Activated CD4-positive, alpha-beta T cell treated with anti-CD3 and anti-CD28 coated beads, Interleukin-2, amount 50 U/mL, for 24 hours (primary cell): ENCODE measurements at places on chromosomes 4 and X.

DNA sequence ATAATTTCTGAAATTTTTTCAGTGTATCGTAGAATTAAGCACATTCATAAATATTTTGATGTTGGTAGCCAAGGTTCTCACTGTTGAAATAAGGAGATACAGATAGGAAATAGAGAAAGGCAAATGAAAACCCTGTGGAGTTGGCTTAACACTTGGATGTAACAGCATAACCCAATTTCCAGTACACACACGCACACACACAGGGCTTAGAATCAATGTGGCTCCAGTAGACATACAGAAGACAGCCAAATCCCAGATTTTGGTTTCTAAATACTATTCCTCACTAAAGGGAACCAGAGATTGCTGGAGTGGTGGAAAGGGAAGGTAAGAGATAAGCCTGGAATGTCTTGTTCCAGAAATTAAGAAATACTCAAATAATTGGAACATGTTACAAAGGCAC lies 54.4 kb downstream of the SMAD1 start:
- no peak for DNase-seq

- DNase-seq = no peak
Observed at GRCh38 chrX:53714580-53715345, 28.2 kb upstream of the HUWE1 start.

GRCh38 chr4:30518211-30518610 lies 202.0 kb upstream of the PCDH7 start:
- no peak for DNase-seq

DNA sequence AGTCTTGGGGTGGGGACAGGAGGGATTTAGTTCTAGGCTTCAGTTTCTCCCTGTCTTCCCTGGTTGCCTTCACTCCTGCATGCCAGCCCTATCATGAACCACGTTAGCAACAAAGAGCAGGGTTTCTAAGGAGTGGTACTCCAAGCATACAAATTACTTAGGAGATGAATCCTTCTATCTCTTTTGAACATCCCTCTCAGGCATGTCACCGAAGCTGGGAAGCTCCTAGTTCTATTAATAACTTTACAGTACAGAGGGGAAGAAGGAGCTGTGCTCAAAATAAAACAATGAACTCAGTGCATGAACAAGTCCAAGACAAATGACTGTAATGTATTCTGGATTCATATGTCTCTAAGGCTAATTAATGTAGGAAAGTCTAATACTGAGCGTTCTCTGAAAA lies 450.6 kb upstream of the RASGEF1B start:
- DNase-seq = no peak

DNA sequence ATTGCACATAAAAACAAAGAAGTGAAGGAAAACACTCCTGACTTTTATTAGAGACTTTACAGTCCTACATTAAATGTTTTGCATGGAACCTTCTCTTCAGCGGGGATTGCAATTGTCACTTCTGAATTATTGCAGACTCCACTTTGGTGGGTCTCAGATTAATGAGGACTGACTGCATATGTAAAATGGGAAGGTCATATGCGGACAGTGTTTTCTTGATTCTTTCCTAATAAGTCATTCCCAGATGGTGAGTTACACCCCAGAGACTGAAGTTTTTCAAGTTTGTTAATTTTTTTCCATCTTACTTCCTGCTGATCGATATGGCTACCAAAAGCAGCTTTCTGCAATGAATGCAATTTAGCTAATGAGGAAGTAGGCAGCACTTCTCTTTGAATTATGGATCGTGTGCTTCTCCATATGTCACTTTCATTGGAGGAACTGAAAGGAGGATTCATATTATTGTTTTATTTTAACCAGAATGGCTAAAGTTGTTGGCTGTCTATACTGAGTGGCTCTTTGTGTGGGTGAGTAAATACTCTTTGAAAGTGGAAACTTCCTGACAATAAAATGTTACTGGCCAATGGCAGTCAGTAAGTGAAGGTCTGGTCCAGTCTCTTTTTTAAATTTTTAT lies 119.3 kb upstream of the CLNK start:
- DNase-seq = no peak

GRCh38 chr4:113636438-113636818 lies 125.1 kb downstream of the CAMK2D start:
- DNase-seq = no peak

DNA sequence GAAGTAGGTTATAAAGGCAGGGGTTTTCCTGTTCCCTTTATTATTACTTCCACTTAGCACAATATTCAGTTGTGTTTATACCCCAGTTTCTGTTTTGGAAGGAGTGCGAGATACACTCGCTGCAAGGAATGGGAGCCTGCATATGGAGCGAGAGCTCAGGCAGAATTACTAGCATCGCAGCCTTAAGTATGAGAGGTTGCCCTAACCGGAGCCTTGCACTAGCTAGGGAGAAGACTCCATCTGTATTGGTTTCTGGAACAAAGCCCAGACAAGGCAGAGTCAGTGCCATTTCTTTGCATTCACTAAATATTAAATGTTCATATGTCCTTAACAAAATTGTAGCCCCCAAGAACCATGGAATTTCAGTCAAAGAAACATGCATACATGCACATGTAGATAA lies 6.2 kb upstream of the DCTD start:
- DNase-seq = no peak

GRCh38 chr4:181853881-181854511 lies 389.2 kb upstream of the TENM3 start:
- DNase-seq = no peak

DNA sequence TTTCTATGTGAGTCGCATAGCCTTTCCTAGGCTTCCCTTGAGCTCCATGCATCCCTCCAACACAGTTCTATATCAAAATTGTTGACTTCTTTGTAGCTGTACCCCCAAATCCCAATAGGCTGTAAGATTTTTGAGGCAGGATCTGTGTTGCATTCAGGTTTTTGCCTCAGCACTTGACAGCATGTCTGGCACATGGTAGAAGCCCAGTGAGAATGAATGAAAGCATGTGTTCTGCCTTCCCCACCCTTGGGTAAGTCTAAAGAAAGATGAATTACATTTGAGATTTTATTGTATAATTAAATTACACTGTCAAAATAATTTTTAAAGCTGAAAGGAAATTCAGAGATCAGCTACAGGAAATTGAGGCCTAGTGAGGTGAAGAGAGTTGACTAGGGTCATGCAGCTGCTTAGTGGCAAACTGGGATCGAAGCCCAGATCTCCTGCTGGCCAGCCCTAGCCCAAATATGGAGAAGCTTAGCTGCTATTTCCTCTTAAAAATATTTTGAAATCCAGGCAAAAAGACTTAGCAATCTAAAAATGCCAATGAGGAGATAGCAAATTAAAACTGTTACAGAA lies 122.5 kb downstream of the SPATA18 start:
- DNase-seq = no peak

DNA sequence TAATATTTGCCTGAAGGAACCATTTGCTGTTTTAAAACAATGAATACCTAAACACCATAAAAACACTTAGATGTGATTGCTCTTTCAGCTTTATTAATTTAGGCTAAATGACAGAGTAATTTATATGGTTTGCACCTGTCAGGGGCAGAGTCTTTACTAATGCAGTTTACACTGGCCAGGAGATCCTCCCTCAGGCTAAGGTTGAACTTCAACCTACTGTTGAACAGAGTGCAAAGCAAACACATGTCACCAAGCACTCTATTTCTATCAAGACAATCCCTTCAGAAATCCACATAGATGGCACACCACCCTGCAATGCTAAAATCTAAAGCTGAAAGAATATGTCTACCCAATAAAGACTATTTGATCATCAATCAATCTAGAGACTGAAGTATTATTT lies 147.3 kb downstream of the KLHL13 start:
- DNase-seq = no peak

GRCh38 chrX:39816871-39817731 lies 280.7 kb downstream of the BCOR start:
- no peak for DNase-seq

GRCh38 chrX:49163555-49164419 lies 1.2 kb downstream of the MAGIX start:
- peak; percentile 52 for DNase-seq

DNA sequence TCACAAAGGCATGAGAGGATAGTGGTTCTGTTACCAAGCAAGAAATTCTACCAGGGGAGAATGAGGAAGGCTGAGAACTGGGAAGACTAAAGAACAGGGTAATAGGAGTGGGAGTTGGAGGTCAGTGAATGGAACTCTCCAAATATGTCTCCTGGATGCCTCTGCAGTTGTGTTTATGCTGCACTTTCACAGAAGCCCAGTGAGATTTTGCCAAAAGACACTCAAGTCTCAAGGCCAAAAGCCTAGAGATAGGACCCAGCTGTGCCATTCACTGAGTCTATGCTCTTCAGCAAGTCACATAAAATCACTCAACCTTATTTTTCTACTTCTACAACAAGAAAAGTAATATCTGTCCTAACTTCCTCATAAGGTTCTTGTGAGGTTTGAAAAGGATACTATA lies 285.4 kb downstream of the UNC5C start:
- DNase-seq = no peak

DNA sequence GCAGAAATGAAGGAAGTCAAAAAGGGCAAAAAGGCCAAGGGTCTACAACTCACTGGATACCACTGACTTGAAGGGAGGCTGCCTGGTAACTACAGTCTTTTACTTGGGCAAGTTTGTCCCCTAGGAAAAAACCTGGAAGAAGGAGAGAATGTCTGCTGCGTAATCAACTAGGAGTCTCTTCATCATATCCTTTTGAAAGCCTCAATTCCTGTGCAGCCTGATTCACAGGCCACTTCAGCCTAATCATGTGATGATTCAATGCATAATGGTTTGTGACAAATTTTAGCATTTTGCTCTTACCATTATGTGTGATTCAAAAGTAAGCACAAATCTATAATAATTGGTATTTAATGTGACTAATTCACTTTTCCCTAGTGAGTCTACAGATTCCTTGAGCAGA lies 273.6 kb downstream of the FRMPD4 start:
- no peak for DNase-seq

GRCh38 chr4:23373261-23373660 lies 516.6 kb downstream of the PPARGC1A start:
- DNase-seq = no peak

DNA sequence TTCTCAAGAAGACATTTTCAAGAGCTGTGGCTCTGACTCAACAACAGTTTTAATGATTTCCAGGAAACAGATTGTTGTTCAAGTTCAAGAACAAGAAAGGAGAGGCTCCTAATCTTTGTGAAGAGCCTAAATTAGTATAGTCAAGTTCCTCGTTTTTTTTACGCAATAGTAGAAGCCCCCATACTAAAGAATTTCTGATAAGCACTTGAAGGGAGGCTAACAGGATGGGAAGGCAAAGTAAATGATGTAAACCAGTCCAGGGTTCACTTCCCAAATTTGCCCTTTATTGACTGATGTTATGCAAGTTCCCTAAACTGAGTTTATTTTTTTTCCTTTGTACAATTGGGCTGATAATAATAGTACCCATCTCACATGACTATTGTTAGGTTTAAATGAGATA lies 178.2 kb downstream of the RTL9 start:
- DNase-seq = no peak

- no peak for DNase-seq
Observed at GRCh38 chr4:73721909-73722308, 18.5 kb upstream of the CXCL8 start.

DNA sequence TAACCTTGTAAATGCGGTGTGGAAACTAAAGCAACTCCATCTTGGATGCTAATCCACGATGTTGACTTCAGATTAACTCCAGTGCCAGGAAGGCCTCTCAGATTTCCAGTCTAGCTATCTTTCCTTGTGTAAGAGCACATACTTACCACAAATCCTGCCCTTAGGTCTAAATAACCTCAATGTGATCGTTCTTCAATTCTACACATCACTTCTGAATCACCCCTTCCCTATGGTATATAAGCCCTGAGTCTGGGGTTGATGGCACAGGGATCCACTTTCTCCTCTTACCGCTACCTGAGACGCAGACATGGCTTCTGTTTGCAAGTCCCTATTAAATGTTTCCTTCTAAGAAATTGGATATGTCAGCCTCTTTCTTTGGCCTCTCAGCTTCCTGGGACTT lies 17.5 kb upstream of the ZNF41 start:
- DNase-seq = no peak

GRCh38 chr4:15864651-15865566 lies 73.6 kb downstream of the FGFBP1 start:
- DNase-seq = no peak

GRCh38 chr4:99447079-99447478 lies 11.9 kb upstream of the ADH7 start:
- DNase-seq = no peak

DNA sequence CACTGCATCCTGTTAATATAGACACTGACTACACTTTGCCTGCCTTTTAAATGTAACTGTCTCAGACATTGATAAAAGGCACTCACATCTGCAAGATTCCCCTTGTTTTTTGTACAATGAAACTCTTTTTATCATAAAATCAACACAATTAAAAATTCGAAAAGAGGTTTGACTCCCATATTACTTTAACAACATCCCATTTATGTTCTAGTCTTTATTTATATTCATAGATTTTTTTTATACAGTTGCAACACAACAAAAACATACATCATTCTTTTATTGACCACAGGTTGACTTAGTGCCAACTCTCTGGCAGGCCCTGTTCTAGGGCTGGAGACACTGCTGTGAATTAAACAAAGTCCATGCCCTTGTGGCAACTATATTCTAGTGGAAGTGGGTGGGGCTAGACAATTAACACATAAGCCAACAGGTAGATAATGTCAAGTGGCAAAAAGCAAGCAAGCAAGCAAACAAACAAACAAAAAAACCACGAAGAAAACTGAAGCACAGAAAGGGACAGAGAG lies 36.8 kb downstream of the ANK2 start:
- DNase-seq = no peak

DNA sequence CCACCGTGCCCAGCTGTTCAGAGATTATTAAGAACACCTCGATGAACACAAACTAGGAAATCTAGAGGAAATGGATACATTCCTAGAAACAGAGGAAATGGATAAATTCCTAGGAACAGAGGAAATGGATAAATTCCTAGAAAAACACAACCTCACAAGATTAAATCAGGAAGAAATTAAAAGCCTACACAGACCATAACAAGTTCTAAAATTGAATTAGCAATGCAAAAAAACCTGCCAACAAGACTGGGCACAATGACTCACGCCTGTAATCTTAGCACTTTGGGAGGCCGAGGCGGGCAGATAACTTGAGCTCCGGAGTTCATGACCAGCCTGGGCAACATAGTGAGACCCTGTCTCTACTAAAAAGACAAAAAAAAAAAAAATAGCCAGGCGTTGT lies 13.1 kb upstream of the IDS start:
- no peak for DNase-seq

GRCh38 chr4:166458756-166459155 lies 585.7 kb downstream of the TLL1 start:
- DNase-seq = no peak

DNA sequence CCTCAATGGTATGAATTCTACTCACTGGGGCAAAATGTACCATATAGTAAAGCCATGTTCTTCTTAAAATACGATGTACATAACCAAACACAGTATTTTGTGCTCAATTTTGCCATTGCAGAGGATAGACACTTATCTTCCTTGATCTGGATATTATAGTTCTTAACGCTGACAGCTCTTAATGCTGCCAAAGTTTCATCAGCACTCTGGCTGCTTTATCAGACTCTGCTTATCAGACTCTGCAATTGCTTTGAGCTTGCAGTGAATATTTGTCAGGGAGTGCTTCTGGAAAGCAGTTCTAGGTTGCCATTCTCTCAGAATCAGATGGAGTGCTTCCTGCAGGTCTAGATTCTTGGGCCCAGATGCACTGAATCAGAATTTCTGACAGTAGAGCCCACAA lies 863.1 kb downstream of the CCSER1 start:
- DNase-seq = no peak

- DNase-seq = no peak
Observed at GRCh38 chrX:101078716-101079598, at the start of gene TMEM35A. TMEM35A (plus strand) TSS chrX:101078879; CDS start chrX:101079003, 124 bp downstream.
